ENCODE measurements at places on chromosomes 6 and 20.

GRCh38 chr20:47863315-47863965 is 78.2 kb upstream of the SULF2 start:
- no peak for DNase-seq

GRCh38 chr6:143677891-143678791 is at the start of gene PHACTR2:
Gene PHACTR2 (plus strand): TSS chr6:143677965. CDS start chr6:143678164, 199 bp downstream.
- no peak for DNase-seq

- DNase-seq = no peak
Measured at GRCh38 chr20:46031701-46032254, 2.8 kb downstream of the SLC12A5 start.

DNA sequence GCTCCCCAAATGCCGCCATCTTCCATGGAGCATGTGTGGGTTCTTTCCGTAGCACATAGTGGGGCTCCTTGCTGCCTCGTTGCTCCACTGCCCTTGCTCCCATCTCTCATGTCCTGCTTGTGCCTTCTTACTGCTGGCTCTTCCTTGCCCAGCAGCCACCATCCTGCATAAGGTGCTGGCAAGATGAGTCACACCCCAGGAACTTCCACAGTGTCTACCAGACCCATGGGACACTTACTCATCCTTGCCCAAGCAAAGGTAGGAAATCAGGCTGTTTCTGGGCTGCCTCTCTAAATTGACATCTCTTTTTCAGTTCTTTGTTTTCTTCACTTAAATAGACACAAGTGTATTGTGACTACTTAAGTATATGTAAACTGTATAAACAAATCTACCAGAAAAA is 39.4 kb upstream of the RGS17 start:
- DNase-seq = no peak

GRCh38 chr20:17661121-17661744 is 20.8 kb downstream of the RRBP1 start:
- DNase-seq = no peak

All from stimulated activated CD8-positive, alpha-beta memory T cell treated with anti-CD3 and anti-CD28 coated beads, Interleukin-4, amount 100 ng/mL, for 1 hour (primary cell).